ENCODE measurements at places on chromosomes 2 and 18.

DNA sequence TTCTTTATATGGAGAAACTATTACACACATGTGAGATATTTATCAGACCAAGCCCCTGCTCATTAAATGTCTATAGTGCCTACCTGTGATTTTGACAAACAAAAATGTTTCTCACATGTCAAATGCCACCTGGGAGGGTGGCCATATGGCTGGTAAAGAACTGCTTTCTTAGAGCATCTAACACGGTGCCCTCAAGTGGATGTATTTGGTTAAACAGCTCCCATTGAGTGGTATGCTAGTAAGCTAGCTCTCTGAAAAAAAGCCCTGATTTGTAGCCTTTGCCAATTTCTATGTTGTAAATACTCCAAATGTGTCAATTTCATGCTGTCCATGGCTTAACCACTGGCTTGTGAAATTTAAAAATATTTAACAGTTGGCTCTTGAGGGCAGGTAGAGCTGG is 94.6 kb downstream of the PMAIP1 start:
- no peak for DNase-seq

DNA sequence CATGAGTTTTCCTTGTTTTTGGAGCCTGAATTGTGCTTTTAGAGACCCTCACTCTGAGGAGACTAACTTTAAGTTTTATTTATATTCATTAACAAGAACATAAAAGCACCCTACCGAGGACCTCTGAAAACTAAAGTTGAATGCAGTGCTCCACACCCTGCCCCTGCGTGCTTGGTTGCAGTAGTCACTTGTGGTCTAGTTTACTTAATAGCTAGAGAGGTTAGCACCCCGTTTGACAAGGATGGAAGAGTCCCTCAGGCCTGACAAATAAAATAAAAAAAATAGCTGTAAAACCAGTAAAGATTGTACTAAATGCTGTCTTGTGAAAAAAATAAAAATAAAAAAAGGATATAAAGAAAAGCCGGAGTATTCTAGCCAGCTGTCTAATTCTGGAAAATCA is 395.2 kb downstream of the MTX2 start:
- no peak for DNase-seq

DNA sequence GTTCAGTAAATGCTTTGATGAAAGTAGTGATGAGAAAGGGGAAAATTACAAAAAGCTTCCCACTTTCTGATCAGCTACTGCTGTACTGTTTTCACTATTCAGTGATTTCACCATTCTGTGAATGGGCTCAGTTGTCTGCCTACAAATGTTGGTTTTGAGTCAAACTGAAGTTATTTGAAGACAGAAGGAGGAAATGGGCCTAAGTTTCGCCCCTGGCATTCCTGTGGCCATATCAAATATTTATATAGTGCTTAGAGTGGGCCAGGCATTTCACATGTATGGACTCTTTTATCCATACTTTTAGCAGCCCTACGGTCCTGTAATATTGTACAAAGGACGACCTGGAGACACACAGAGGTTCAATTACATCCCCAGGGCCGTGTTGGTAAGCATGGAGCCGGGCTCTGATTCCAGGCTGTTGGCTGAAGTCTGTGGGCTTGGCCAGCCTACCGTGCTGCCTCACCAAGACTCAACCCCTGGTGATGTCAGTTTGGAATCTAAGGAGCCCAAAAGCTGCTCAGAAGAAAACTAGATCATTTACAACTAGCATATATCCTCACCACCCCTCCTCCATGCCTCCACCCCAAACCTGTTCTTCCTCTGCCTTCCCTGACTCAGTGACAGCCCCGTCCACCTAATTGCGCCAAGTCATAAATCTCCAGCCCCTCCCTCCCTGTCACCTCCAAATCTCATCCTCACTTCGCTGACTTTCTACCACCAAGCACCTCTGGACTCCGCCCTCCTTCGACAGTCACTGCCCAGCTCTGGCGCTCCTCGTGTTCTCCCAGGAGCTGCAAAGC is 10.1 kb upstream of the GRHL1 start:
- no peak for DNase-seq

DNA sequence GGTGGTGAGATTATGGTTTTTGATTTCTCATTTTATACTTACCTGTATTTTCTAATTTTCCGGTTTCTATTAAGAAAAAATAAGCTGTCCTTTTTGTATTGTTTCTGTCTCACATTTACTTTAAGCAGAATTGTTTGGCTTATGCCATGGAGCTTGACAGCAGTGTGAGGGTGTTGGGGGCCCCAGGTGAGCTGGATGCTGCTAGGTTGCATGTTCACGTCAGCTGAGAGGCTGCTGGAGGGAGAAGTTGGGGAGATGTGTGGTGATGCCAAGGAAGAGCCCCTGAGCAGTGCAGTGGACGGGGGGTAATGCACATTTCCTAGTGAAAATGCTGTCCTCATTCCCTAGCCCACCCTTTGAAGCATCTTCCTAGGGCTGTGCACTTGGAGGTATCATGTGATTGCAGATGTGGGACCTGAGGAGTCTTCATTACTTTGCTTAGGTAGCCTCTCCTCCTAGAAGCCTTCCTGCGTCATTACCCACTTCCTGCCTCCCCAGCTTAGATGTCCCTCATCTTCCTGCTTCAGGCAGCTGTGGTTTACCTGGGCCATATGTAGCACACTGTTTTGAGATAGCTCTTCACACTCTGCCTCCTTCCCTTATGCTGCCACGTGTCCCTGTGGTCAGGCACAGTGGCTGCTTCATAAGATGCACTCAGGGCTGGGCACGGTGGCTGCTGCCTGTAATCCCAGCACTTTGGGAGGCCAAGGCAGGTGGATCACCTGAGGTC is 16.2 kb downstream of the ATG16L1 start:
- no peak for DNase-seq

DNA sequence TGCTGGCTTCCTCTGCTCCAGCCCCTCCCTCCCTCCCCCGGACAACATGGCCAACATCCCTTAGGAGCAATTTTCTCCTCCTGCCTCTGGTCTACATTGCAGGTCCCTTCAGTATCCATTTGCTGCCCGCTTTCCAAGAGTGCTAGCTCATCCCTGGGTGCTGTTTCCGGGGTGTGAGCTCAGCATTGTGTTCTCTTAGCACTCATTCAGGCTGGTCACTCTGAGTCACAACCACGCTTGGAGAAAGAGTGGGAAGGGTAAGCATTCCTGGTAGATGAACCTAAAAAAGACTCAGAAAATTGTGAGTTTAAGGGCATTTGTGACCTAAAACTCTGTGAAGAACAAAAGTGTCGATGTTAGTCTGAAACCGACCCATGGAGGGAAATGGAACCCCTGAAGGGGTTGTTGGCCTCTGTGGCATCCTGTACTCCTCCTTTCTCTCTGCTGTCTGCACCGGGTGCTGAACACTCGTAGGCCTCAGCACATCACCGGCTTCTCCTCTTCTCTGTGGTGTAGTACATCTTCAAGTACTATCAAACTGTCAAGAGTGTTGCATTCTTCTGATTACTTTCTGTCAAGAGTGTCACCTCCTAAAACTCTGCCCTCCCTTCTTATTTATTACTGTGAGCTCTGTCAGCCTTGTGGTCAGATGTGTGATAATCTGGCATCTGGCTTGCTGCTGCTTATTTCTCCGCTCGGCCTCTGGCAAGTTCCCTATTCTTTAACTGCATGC is 73.0 kb downstream of the CTNNA2 start:
- no peak for DNase-seq

DNA sequence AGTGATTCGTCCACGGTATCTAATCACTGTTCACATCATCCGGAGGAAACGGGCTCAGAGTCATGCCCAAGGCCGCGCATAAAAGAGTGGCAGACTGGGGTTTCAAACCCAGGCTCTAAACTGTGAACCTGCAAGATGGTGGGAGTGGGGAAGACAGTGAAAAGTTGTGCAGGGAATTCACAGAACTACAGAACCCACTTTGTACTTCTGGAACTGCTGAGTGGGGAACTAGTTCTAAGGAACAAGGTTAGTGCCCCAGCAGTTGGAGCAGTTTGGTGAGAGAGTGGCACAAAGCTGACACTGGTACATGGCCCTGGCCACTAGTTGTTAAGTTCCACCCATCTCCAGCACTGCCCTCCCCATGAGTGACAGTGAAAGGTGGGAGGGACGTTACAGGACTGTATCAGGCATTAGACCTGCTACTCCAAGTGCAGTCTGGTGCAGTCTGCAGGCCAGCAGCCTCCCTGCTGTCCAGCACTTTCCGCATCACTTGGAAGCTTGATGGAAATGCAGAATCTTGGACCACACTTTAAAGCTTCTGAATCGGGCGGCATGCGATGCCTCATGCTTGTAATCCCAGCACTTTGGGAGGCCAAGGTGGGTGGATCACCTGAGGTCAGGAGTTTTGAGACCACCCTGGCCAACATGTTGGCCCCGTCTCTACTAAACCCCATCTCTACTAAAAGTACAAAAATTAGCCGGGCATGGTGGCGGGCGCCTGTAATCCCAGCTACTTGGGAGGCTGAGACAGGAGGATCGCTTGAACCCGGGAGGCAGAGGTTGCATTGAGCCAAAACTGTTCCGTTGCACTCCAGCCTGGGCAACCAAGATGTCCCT is 47.3 kb downstream of the C2orf42 start:
- no peak for DNase-seq

DNA sequence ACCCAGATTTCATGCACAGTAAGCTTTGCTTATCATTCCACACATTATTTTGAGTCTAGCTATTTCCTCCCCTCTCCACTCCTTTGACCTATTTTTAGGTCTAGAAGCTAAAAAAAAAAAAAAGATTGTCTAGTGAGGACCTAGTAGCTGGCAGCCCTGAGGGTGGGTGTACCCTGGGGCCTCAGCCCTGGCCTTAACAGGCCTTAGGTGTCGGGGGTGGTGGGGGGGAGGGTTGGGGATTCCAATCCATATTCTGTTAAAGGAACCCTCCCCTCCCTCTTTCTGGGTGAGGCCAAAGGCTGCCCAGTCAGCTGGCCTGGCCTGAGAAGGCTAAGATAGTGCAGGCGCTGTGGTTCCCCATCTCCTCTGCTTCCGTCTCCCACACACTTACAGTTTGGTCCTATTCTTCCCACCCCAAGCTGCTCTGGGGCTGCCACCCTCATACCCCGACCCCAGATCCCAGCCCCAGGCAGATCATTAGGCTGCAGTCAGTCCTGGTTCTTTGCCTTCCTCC is 65.5 kb upstream of the HK2 start:
- DNase-seq, result no peak

Data from D721Med (cell line).